Natural killer cell treated with Interleukin-12 subunit alpha and Interleukin-12 subunit beta and Interleukin-15 and Interleukin-18, amount 100 ng/mL, for 72 hours (primary cell): ENCODE measurements at places on chromosomes 5 and 9. TPM values are rescaled to one million over a fixed set of nuclear protein-coding genes. Genes with fewer than 3 reads are reported as not detected.

GRCh38 chr9:109453210-109453842 lies 44.8 kb downstream of the PTPN3 start:
- H3K27ac ChIP-seq = no peak overlapping the region
- no peak for DNase-seq
- H3K4me1 ChIP-seq = no peaks in the 10 kb centered on the region
- H3K4me3 ChIP-seq = no peak overlapping the region
- peaks cover 25% of the 10 kb centered on the region for H3K27me3 ChIP-seq

DNA sequence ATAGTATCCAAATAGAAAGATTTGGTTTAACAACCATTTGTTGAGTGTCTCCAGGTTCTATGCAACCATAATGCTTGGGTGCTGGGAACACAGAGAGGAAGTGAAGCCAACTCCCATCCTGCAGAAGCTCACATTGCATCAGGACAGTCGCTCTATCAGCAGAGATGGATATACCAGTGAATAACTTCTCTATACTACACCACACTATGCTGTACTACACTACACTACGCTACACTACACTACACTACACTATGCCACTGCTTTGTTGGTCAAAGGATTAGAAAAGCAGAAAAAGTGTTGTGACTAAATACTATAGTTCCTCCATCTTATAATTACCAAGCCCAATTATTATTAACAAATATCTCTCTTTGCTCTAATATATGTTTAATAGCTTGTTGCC lies 89.2 kb upstream of the PRRC1 start:
- no peaks in the 10 kb centered on the region for H3K36me3 ChIP-seq
- H3K4me1 ChIP-seq = no peaks in the 10 kb centered on the region
- no peak overlapping the region for H3K27ac ChIP-seq
- H3K27me3 ChIP-seq = no peaks in the 10 kb centered on the region

GRCh38 chr5:35554016-35554415 lies 63.6 kb upstream of the SPEF2 start:
- no peak overlapping the region for H3K4me3 ChIP-seq
- no peak overlapping the region for H3K27ac ChIP-seq
- H3K36me3 ChIP-seq = peaks cover 6% of the 10 kb centered on the region

DNA sequence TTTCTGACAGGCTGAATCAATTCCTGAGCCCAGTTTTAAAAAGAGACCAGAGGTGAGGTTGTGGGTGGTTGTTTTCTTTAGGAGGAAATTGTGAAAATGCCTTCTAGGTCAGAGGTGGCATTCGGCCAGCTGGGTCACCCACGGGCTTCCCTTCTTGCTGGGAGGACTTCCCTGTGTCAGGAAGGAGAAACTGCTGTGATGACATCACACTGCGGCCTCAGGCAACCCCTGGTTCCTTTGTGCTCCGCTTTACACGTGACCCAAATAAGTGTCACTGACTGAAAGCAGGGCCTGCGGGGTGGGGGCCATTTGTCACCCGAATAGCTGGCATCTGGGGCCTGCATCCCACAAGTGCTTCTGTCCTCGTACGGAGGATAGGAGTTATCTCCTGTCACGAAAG lies 39.7 kb downstream of the FABP6 start:
- H3K36me3 ChIP-seq = no peaks in the 10 kb centered on the region
- H3K27me3 ChIP-seq = no peaks in the 10 kb centered on the region
- peak overlapping the region; percentile 83 for H3K27ac ChIP-seq
- peaks cover 22% of the 10 kb centered on the region for H3K4me1 ChIP-seq
- no peak overlapping the region for H3K4me3 ChIP-seq
- DNase-seq = no peak

GRCh38 chr5:158634714-158635113 lies 465.0 kb downstream of the EBF1 start:
- no peak overlapping the region for H3K4me3 ChIP-seq
- no peaks in the 10 kb centered on the region for H3K4me1 ChIP-seq
- H3K27ac ChIP-seq = no peak overlapping the region
- no peak for DNase-seq

- no peaks in the 10 kb centered on the region for H3K27me3 ChIP-seq
- H3K27ac ChIP-seq = peak overlapping the region; percentile 90
- no peak for DNase-seq
- peaks cover 52% of the 10 kb centered on the region for H3K4me1 ChIP-seq
Measured at GRCh38 chr5:170262061-170263045, 29.6 kb downstream of the C5orf58 start.

GRCh38 chr5:107002115-107002514 lies 668.6 kb downstream of the EFNA5 start:
- H3K36me3 ChIP-seq = peaks cover 17% of the 10 kb centered on the region
- DNase-seq = no peak
- H3K27me3 ChIP-seq = peaks cover 9% of the 10 kb centered on the region
- no peak overlapping the region for H3K4me3 ChIP-seq

- peak; percentile 67 for DNase-seq
- no peak overlapping the region for H3K27ac ChIP-seq
- peaks cover 21% of the 10 kb centered on the region for H3K27me3 ChIP-seq
- H3K4me1 ChIP-seq = peaks cover 2% of the 10 kb centered on the region
- H3K4me3 ChIP-seq = peak overlapping the region; percentile 30
- no peaks in the 10 kb centered on the region for H3K36me3 ChIP-seq
Measured at GRCh38 chr9:88578121-88579049, 43.4 kb downstream of the NXNL2 start.

GRCh38 chr9:3151672-3152576 lies 308.0 kb upstream of the PUM3 start:
- H3K27me3 ChIP-seq = no peaks in the 10 kb centered on the region
- H3K36me3 ChIP-seq = no peaks in the 10 kb centered on the region
- H3K4me3 ChIP-seq = no peak overlapping the region

DNA sequence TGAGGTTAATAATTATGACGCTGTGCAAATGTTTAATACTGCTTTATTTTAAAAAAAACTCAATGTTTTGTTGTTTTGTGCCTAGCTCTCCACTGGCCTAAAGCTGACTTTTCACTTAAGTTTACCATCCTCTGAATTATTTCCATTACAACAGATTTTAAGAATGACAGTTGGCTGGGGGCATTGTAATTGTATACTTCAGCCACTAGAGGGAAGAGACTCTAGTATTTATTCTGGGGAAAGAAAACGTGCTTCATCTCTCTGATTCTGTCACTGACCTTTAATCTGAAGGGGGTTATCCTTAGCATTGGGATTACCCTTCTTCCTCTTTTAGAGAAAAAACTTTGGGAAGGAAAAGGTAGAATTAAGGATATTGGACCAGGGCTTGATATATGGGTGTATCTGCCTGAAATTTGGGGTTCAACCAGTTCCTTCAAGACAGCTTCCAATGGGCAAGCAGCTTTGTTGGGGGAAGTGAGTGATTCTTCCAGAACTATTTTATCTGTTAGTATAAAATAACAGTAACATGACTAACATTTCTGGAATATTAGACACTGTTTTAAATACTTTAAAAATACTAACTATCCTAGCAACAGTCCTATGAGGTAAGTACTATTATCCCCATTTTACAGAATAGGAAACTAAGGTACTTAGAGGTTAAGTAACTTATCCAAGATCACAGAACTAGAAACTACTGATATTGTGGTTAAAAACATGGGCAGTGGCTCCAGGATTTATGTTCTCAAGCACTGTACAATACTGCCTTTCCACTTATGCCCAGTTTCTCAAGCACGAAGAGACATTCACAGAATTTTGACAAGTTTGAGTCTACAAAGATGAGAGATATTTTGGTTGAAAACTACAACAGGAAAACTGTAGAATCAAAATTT lies 208.4 kb downstream of the CD180 start:
- H3K4me1 ChIP-seq = no peaks in the 10 kb centered on the region
- no peaks in the 10 kb centered on the region for H3K36me3 ChIP-seq
- DNase-seq = no peak
- peaks cover 11% of the 10 kb centered on the region for H3K27me3 ChIP-seq
- H3K27ac ChIP-seq = no peak overlapping the region

- no peak overlapping the region for H3K27ac ChIP-seq
- H3K27me3 ChIP-seq = no peaks in the 10 kb centered on the region
- DNase-seq = no peak
- H3K36me3 ChIP-seq = no peaks in the 10 kb centered on the region
- no peaks in the 10 kb centered on the region for H3K4me1 ChIP-seq
Measured at GRCh38 chr5:121797681-121798518, 53.8 kb upstream of the FTMT start.

GRCh38 chr5:181047288-181047687 lies 7.2 kb downstream of the BTNL9 start:
- no peak for DNase-seq
- H3K27me3 ChIP-seq = peaks cover 50% of the 10 kb centered on the region
- H3K4me3 ChIP-seq = no peak overlapping the region
- H3K36me3 ChIP-seq = peaks cover 5% of the 10 kb centered on the region
- H3K4me1 ChIP-seq = peaks cover 4% of the 10 kb centered on the region

DNA sequence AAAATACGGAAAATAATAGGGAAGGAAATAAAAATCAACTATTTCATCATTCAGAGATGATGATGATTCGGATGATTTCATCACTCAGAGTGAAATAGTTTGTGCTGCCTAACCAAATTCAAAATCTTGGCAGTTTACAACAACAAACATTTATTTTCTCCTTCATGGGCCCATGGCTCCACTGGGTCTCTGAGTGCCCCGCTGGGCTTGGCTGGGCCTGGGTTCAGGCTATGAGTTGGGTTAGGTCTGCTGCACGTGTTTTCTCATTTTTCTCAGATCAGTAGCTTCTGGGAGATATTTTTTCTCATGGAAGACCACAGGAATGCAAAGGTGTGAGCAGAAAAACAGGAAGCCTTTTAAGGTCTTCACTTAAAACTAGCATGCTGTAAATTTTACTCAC lies 24.0 kb upstream of the F2RL1 start:
- no peak overlapping the region for H3K4me3 ChIP-seq
- H3K4me1 ChIP-seq = peaks cover 6% of the 10 kb centered on the region
- H3K27me3 ChIP-seq = peaks cover 4% of the 10 kb centered on the region
- DNase-seq = no peak

GRCh38 chr5:171816666-171817065 lies 31.0 kb downstream of the SMIM23 start:
- no peaks in the 10 kb centered on the region for H3K36me3 ChIP-seq
- H3K27ac ChIP-seq = no peak overlapping the region
- no peak for DNase-seq
- peaks cover 7% of the 10 kb centered on the region for H3K27me3 ChIP-seq

DNA sequence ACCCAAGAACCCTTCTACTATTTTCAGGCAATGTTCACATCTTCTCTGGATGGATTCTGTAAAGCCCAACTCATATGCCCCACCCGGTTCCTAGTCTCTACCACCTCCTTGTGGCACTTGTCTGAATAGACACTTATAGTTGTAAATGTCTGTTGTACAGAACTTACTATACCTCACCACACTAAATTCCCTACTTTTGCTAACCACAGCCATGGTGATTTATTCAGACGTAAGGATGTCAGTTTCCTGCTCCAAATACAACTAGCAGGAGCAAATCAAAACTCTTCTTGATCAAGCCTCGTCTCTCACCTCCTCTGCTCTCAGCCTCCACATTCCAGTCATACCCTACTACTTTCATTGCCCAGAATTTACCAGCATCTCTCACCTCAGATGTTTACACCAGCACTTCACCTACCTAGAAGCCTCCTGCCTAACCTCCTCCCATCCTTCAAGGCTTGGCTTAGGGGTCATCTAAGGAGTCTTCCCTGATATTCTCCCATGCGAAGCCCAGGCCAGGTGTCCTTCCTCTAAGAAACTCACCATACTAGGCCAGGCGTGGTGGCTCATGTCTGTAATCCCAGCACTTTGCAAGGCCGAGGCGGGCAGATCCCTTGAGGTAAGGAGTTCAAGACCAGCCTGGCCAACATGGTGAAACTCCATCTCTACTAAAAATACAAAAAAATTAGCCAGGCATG lies 75.5 kb downstream of the MAPKAP1 start:
- H3K27ac ChIP-seq = peak overlapping the region; percentile 44
- H3K36me3 ChIP-seq = no peaks in the 10 kb centered on the region
- no peak for DNase-seq

DNA sequence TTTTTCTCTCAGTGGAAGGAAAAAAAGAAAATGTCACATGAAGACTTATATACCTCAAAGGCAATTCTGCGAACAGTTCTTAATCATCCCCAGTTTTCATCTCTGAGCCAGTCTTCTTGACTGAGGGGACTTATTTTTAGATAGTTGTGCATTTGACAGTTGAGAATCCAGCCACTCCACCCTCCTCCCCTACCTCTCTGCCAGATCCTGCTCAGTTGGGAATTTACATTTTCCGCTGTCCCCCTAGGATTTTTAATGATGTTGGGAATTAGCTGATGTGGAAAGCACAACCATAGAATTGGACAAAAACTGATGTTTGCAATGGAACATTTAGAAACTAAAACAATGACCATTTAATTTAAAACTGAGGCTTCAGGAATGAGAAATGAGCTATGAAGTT lies 194.3 kb upstream of the PIK3R1 start:
- H3K27me3 ChIP-seq = peaks cover 11% of the 10 kb centered on the region
- no peaks in the 10 kb centered on the region for H3K36me3 ChIP-seq
- no peak for DNase-seq
- no peak overlapping the region for H3K4me3 ChIP-seq
- H3K4me1 ChIP-seq = no peaks in the 10 kb centered on the region
- no peak overlapping the region for H3K27ac ChIP-seq

DNA sequence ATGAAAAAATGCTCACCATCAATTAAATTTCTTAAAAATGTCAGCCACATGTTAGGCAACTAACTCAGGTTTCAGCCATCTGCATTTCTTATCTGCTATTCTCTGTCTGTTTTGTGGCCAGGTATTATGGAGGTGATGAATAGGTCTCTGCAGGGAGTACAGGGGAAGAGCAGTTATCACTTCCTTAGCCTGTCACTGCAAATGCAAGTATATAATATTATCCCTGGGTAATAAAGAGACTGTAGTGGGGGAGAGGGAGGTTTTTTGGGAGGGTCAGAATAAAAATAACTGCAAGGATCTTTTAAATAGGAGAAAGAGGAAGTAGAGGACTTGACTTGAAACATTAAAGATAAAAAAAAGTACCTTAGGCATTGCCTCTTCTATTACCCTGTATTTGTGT lies 49.6 kb upstream of the PTGER4 start:
- H3K27ac ChIP-seq = no peak overlapping the region
- H3K36me3 ChIP-seq = no peaks in the 10 kb centered on the region
- DNase-seq = no peak
- peaks cover 3% of the 10 kb centered on the region for H3K4me1 ChIP-seq
- H3K27me3 ChIP-seq = no peaks in the 10 kb centered on the region

DNA sequence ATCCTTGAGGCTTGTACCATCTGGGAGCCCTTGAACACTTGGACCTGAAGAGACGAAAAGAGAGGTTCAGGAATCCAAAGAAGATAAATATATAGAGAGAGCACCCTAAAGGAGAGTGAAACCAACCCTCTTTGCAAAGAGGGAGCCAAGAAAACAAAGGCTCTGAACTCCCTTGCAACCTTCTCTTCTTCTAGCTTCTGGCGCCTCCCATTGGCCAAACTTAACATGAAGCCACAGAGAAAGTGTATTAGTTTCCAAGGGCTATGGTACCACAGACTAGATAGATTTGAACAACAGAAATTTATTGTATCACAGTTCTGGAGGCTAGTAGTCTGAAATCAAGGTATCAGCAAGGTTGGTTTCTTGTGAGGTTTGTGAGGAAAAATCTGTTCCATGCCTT lies 175.1 kb downstream of the HCN1 start:
- H3K27ac ChIP-seq = no peak overlapping the region
- no peaks in the 10 kb centered on the region for H3K36me3 ChIP-seq

GRCh38 chr9:127612939-127613582 lies 984 bp downstream of the STXBP1 start:
- peak overlapping the region; percentile 98 for H3K4me3 ChIP-seq
- no peaks in the 10 kb centered on the region for H3K36me3 ChIP-seq
- H3K4me1 ChIP-seq = peaks cover 20% of the 10 kb centered on the region
- H3K27me3 ChIP-seq = peaks cover 32% of the 10 kb centered on the region
- DNase-seq = no peak
- no peak overlapping the region for H3K27ac ChIP-seq

Gene CBY3
- total RNA-seq = not detected

Gene IL5
- total RNA-seq = 7.2 TPM

Gene C9orf153
- not detected for total RNA-seq

Gene ICE1
- total RNA-seq = 31.8 TPM

Gene NEUROG1
- total RNA-seq = not detected

Gene MARVELD2
- total RNA-seq = 0.56 TPM

Gene UGT3A2
- not detected for total RNA-seq

Gene ANKRD18B
- total RNA-seq = 3.9 TPM
